ENCODE measurements at places on chromosomes 5 and 9.

- DNase-seq = no peak
These were observed 255.7 kb downstream of the ENC1 start for GRCh38 chr5:74384851-74385250.

- no peak for DNase-seq
These were observed 32.0 kb downstream of the NKD2 start for GRCh38 chr5:1040571-1040970.

DNA sequence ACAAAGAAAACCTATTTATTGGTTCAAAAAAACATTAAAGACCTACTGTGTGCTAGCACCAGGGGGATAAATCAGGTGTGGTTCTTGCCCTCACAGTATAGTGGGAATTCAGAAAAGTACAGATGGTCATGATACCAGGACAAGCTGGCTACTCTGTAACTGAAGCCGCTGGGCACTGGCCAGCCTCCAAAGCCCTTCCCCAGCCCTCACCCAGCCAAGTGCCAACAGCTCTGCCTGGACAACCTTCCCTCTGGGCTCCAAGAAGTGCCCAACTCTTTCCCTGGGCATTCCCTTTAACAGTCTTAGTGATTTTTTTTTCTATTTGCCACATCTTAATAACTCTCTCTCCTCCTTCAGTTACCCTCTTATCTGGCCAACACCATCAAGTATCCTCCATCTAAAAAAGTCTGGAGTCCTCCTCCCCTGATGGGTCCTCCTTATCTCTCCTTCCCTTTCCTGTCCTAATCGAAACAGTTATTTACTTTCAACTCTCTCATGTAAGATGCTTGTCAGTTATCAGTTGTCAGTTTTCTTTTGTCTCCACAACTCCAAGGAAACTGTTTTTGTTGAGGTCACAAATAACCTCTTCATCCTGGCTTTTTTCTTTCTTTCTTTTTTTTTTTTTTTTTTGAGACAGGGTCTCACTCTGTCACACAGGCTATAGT, 13.3 kb upstream of the SEPTIN8 start:
- no peak for DNase-seq

- no peak for DNase-seq
These were observed 35.4 kb upstream of the TUT7 start for GRCh38 chr9:86389628-86390027.

- no peak for DNase-seq
These were observed 1.6 kb upstream of the DNLZ start for GRCh38 chr9:136364942-136365774.

DNA sequence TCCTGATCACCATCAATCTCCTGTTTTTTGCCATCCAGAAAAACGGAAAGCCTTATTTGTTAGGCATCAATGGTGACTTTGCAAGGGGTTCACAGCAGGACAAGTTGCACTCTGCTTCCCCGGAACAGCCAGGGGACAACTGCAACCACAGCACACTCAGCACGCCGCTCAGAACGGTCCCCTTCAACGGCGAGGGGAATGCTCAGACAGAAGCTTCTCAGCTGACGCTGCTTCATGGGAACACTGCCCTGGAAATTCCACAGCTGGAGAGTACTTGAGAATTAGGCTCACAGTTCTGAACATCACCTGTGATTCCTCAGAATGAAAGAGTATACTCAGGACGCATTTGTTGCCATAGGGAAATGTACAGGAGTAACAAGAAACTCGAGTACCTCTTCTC, 40.1 kb upstream of the PLPP6 start:
- no peak for DNase-seq

GRCh38 chr9:82720515-82720914, 342.4 kb downstream of the RASEF start:
- DNase-seq = no peak

DNA sequence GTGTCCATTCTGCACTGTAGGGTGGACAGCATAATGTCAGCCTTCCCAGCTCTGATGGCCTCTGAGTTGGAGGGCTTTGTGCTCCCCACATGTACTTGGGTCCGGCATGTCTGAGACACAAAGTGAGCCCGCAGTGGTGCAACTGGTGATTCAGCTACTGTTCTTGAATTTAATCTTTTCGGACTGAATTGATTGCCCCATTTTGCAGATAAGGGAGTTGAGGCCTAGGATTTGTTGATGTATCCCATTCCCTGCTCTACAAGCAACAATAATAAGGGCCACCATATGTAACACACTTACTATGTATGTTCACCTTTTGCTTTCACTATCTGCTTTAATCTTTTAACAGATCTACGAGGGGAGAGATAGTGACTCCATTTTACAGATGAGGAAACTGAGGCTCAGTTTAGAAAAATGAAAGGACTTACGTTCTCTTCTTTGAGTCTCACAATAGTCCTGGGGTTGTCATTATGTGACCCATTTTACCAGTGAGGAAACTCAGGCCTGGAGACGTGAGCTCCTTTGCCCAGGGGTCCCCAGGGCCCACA, 4.5 kb downstream of the GSN start:
- no peak for DNase-seq

- no peak for DNase-seq
These were observed 284.5 kb downstream of the SH3GL2 start for GRCh38 chr9:17863213-17863883.

DNA sequence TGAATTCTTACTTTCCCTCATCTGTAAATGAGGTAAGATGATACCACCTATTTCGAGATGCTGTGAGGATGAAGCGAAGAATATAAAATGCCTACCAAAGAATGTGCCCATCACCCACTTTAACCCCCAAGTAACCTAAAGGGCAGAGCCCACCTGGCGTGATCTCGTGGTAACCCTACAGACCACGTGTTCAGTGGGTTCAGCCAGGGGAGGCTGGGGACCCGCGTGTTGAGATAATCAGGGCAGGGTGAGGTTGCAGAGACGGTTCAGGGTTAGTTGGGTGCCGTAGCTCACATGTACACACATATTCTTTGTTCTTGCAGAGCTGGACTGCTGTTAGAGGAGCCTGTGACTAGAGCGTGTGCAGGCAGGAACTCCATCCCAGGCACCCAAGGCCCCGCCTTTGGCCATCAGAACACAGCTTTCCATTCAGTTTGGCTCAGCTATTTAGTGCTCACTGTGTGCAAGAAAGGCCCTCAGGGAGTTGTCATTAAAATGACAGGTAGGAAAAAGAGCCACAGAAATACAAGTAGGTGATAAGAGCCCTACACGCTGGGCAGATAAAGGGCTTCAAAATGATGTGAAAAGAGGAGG, 56.5 kb upstream of the HAND1 start:
- no peak for DNase-seq

- DNase-seq = no peak
These were observed 52.1 kb downstream of the IL31RA start for GRCh38 chr5:55903121-55903701.

DNA sequence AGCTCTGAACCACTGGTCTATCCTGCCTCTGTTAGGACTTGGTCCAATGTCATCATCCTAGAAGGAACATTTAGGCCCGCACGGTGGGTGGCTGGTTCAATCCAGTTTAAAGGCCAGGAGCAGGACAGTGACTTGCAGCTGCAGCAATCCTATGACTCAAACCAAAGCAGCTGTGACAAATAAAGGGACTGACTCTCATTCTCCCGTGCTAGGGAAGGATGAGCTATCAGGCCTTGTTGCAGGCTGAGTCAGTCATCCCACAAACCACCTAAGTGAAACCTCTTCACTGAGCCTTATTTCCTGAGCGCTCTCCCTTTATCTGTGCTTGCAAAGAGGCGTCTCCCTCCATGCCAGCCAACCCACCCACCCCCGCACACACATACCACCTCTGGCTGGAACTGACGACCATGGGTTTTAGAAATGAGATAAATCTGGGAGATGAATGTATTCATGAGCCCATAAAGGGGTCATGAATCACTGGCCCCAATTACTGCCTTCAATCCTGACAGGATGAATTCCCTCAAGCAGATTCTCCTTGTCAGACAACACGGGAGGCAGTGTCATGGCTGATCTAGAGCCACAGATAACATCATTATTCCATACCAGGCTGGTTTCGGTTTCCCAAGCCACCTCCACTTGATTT, 93.4 kb downstream of the KCNIP1 start:
- no peak for DNase-seq

GRCh38 chr9:107333363-107333762, 50.3 kb downstream of the RAD23B start:
- DNase-seq = no peak

DNA sequence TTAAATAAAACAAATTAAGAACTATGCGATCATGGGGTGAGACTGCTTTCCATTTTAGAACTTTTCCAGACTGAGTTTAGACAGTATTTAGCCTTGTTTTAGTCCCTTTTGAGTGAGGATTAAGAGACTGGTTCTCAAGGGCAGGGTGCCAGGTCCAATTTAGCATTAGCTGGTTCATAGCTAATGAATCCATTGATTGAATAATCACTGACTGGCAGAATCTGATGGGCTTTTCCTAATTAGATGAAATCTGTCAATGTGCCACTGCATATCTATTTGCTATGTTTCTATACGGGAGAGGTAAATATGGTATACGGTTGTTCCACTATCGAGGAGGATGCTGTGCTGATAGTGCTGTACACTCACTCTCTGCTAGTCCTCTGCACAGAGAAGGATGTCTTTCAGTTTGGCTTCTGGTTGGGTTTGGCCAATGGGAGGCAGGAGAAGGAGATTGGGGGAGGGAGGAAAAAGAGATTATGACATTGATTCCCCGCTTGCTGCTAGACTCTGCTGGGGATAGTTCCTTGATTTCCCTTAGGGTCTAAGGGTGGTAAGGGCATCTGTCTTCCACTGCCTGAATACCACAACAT, 496.6 kb downstream of the CTNND2 start:
- no peak for DNase-seq

DNA sequence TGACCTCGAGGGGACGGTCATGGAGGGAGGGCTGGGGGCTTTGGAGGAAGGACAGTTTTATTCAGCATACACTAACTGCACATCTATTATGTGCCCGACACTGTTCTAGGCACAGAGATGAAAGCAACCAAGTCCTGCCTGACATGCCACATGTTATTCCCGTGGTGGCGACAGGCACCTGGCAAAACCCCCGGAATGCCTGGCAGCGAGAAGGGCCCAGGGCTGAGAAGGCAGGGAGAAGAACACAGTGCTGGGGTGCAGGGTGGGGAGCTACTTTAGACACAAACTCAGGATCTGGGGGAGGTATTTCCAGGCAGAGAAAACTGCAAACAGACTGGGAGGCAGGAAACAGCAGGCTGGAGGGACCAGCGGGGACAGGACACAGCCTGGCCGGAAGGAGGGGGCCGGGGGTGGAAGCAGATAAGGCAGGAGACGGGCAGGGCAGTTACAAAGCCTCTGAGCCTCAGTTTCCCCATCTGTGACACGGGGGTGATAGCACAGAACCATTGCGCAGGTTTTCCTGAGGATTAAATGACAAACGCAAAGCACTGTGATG, 77.7 kb downstream of the STK10 start:
- no peak for DNase-seq

DNA sequence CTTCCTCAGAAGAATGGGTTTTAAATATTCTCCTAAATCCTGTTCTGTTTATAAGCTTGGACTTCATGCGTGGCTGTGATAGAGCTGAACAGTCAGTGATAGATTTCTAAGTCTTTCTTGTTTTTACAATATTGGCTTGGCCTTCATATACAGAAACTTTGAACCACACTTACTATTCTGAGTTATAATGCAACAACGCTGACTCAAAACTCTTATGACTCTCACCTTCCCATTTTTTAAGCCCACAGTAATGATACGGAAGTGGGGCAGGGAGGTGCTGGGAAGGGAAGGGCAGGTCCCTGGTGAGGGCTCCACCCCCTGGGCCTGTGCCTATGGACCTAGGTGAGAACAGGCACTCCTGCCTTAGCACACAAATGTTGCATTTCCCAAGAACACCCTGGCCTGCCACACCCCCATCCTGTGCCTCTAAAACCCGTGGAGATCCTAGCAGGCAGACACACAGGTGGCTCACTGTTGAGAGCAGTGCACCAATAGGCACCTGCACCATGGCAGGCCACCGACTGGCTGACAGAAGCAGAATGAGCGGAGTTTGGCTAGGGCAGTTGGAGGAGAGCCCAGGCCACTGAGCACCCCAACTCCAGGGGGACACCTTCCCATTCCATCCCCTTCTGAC, 376.7 kb downstream of the GABRG2 start:
- DNase-seq = no peak

- DNase-seq = no peak
These were observed 48.0 kb upstream of the LRRC19 start for GRCh38 chr9:27053369-27054022.

DNA sequence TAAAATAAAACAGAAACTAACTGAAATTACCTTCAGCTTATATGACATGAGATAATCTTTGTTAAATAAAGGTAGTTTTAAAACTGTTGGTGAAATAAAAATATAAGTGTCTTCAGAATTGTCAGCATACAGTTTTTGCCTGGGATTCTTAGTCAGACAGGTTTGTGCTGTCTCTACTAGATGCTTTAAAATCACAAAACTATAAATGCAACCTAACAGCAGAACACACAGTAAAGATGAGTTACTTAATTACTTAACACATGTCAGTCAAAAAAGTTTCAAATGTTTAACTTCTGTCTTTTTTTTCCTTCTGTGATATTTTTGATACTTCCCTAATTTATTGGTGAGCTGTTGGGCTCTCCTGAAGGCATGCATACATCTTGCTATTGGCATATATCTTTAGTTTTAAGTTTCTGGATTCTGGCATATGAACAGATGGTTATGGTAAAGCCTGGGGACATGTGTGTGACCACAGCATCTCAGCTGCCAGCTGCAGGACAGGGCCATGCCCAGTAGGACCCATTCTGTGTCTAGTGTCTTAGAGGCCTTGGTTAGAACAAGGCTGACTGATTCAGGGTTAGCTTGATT, 231.1 kb upstream of the NUDT12 start:
- no peak for DNase-seq

DNA sequence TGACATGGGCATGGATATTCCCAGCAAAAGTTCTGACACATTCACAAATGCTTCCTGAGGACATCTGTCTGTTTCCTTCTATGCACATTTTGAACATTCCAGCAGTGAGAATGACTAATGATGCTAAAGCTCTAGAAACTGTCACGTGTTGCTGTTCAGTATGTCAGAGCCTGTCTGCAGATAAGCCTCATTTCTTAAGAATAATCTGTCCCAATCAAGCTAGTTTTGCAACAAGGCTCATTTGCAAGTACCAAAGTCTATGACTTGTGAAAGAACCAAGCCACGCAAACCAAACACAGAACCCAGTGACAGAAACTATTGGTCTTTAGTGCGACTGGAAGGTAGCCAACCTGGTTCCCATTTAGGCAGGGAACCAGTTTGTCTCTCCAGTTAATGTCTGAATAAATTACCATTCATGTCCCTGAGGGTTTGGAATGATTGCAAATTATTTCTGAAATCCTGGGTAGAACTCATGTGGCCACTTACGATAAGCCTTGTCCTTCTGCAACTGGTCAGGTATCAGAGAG, 178.5 kb downstream of the C9orf152 start:
- DNase-seq = peak; percentile 92

GRCh38 chr5:172186114-172186695, 1.8 kb downstream of the STK10 start:
- no peak for DNase-seq

GRCh38 chr9:135821733-135822373, 85.5 kb downstream of the CAMSAP1 start:
- DNase-seq = no peak

DNA sequence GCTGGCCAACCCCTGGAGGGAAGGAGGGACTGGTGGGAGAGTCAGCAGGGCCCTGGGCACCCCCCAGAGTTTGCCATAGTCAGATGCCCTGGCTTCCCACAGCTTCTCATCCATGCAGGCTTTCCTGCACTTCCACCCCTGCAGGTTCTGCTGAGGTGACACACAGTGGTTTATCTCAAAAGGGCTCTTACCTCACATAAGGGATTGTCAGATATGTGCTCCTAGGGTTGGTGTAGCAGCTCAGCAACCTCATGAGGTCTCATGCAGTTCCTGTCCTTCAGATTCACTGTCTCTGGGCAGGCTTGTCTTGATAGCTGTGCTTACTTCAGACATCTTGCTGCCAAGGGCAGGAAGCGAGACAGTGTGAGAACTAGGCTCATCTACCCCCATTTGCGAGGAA, 143.4 kb downstream of the KDM4C start:
- DNase-seq = no peak

Measured in AML-193 (cell line).